Stomach (tissue), 19 donors: ENCODE measurements at places on chromosomes 2 and 18. TPM values are rescaled to one million over a fixed set of nuclear protein-coding genes. Genes with fewer than 3 reads are reported as not detected.
A peak's percentile ranks its signal among the peaks of the same experiment; 100 is the strongest.

DNA sequence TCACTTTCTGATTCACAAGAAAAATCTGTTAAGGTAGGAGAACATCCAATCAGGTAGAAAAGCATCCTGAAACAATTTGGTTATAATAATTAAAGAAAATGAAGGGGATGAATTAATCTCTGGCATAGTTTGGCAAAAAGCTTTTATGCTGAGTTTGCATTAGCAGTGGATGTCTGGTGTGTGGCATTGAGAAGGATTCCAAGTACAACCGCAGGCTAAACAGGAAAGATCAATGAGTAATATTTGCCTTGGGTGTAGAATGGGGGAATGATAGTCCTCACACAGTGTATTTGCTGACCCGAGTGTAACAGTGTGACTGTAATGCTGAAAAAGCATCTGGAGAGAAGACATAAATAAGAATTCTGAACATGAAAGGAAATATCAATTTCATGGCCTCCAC, 68.3 kb upstream of the SESTD1 start:
- no peaks in the 10 kb centered on the region for H3K4me1 ChIP-seq
- H3K27me3 ChIP-seq, result no peaks in the 10 kb centered on the region
- no peak for DNase-seq
- no peak overlapping the region for H3K27ac ChIP-seq

DNA sequence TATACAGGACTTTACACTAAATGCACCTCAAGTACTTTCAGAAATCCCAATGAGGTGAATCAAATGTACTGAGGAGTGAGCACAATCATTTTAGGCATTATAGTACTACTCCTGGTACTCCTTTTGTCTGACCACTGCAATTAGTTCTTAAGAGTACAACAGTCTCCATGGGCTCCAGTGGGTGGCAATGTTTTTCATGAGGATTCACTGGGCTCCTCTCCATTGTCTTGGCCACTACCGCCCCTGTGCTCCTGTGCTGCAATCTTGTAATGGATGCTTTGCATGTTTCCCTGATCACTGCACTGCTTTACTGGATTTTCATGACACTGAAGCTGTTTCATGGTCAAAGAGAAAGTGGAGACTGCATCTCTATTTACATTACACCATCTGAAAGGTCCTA, 268.5 kb upstream of the ZSWIM2 start:
- H3K4me1 ChIP-seq, result no peaks in the 10 kb centered on the region
- no peaks in the 10 kb centered on the region for H3K27me3 ChIP-seq
- H3K27ac ChIP-seq, result no peak overlapping the region
- no peak for DNase-seq

GRCh38 chr2:1501038-1501851, 88.0 kb downstream of the TPO start:
- no peaks in the 10 kb centered on the region for H3K27me3 ChIP-seq
- H3K27ac ChIP-seq, result no peak overlapping the region
- no peaks in the 10 kb centered on the region for H3K36me3 ChIP-seq
- no peak for DNase-seq
- H3K4me3 ChIP-seq, result no peak overlapping the region

GRCh38 chr2:215969131-215969841, 44.1 kb downstream of the MREG start:
- peaks cover 4% of the 10 kb centered on the region for H3K36me3 ChIP-seq
- no peaks in the 10 kb centered on the region for H3K27me3 ChIP-seq
- no peak for DNase-seq
- no peak overlapping the region for H3K27ac ChIP-seq
- no peak overlapping the region for H3K4me3 ChIP-seq

GRCh38 chr2:236934656-236935055, 151.0 kb upstream of the COPS8 start:
- no peak overlapping the region for H3K4me3 ChIP-seq
- H3K27me3 ChIP-seq, result no peaks in the 10 kb centered on the region
- peak; percentile 3 for DNase-seq
- H3K4me1 ChIP-seq, result no peaks in the 10 kb centered on the region

DNA sequence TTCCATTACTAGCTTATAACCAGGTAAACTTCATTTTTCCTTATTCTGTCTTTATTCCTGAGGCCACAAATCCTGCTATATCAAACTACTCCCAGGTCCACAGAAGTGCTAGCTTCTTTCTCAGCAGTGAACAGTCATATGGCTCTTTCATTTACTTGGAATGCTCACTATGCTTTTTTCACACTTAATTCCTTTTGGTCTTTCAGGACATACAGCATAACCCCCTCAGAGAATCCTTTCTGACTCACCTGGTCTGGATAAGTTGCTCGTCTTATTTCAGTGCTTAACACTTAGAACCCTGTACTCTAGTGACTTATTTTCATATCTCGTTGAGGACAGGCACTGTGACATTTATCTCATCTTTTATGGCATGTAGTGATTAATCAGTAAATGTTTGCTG, 325.0 kb upstream of the UBE2E3 start:
- no peak overlapping the region for H3K27ac ChIP-seq
- no peaks in the 10 kb centered on the region for H3K27me3 ChIP-seq
- DNase-seq, result no peak

DNA sequence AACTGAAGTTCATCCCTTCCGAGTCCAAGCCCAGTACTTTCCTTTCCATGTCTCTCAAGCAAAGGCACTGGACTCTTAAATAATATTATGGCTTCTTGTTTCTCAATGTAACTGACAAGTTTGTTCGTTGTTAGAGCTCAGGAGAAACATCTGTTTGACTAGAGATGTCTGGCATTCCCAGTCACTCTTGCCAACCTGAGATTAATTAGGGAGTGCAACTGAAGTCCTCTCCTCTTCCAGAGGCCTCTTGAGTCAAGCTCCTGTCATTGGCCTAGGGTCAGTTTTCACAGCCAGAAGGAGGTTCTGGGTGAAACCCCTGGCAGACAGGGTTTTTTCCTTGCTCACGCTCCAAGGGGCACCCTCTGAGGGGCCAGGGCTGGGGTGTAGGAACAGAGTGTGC, 196.1 kb downstream of the AGPS start:
- no peak overlapping the region for H3K4me3 ChIP-seq
- H3K4me1 ChIP-seq, result no peaks in the 10 kb centered on the region
- H3K36me3 ChIP-seq, result no peaks in the 10 kb centered on the region
- no peak for DNase-seq
- no peaks in the 10 kb centered on the region for H3K27me3 ChIP-seq
- H3K27ac ChIP-seq, result no peak overlapping the region

GRCh38 chr2:22035361-22035830, 911.6 kb downstream of the TDRD15 start:
- H3K27me3 ChIP-seq, result no peaks in the 10 kb centered on the region
- H3K4me3 ChIP-seq, result no peak overlapping the region
- no peaks in the 10 kb centered on the region for H3K36me3 ChIP-seq
- no peaks in the 10 kb centered on the region for H3K4me1 ChIP-seq
- H3K27ac ChIP-seq, result no peak overlapping the region

GRCh38 chr2:209685963-209686362, 85.7 kb upstream of the UNC80 start:
- no peak overlapping the region for H3K27ac ChIP-seq
- H3K4me3 ChIP-seq, result no peak overlapping the region
- no peaks in the 10 kb centered on the region for H3K36me3 ChIP-seq
- DNase-seq, result no peak
- no peaks in the 10 kb centered on the region for H3K4me1 ChIP-seq
- H3K27me3 ChIP-seq, result no peaks in the 10 kb centered on the region

Gene ERICH2
- not detected for total RNA-seq

Gene EPB41L3
- total RNA-seq, result 39.3 TPM
